ENCODE measurements at places on chromosomes 2 and 18. TPM values are rescaled to one million over a fixed set of nuclear protein-coding genes. Genes with fewer than 3 reads are reported as not detected.

SCN3A gene
- 10.2 TPM for total RNA-seq

ALK gene
- not detected for total RNA-seq

CHRNG gene
- total RNA-seq, result not detected

UGT1A10 gene
- not detected for total RNA-seq

IL1R2 gene
- not detected for total RNA-seq

GPR35 gene
- total RNA-seq, result 0.50 TPM
